ENCODE measurements at places on chromosomes 3 and 15. TPM values are rescaled to one million over a fixed set of nuclear protein-coding genes. Genes with fewer than 3 reads are reported as not detected.

Gene B3GALNT1
- total RNA-seq, result 8.3 TPM

Gene GPR87
- not detected for total RNA-seq

Gene RASL12
- total RNA-seq, result 20.1 TPM

Gene ACTRT3
- total RNA-seq, result 6.4 TPM

Gene BOC
- total RNA-seq, result 3.0 TPM

Gene CAPN3
- 1.1 TPM for total RNA-seq

Gene ZSCAN29
- total RNA-seq, result 40.5 TPM

Gene SLC9A9
- total RNA-seq, result 1.6 TPM

Gene GOLGA8M
- total RNA-seq, result not detected

Gene CPLX3
- 0.66 TPM for total RNA-seq

Gene CFAP161
- total RNA-seq, result not detected

- peaks cover 27% of the 10 kb centered on the region for H3K4me1 ChIP-seq
- peak overlapping the region; percentile 68 for H3K27ac ChIP-seq
- no peaks in the 10 kb centered on the region for H3K27me3 ChIP-seq
- H3K36me3 ChIP-seq, result no peaks in the 10 kb centered on the region
- H3K4me3 ChIP-seq, result no peak overlapping the region
These were observed 44.4 kb upstream of the SACM1L start for GRCh38 chr3:45644791-45645201.

GRCh38 chr3:186235554-186235953, 126.5 kb downstream of the DGKG start:
- H3K36me3 ChIP-seq, result no peaks in the 10 kb centered on the region
- H3K4me3 ChIP-seq, result no peak overlapping the region
- no peak for DNase-seq
- H3K27ac ChIP-seq, result no peak overlapping the region

DNA sequence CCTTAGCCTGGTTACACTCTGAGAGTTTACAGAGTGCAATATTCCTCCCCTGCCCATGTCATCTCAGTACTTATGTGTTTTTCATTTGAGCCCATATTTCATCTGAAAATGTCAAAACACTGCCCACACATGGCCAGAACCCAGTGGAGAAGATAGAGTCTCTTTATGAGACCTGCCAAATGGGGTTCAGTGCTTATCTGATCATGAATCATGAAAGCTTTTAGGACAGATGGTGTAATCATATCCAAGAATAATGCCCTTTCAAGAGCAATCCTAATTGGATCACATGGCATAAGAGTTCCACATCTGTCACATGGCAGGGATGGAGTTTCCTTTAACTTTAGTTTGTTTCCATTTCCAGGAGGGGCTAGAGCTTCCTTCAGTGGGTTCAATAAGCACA, 77.2 kb upstream of the AGBL1 start:
- no peak overlapping the region for H3K4me3 ChIP-seq
- DNase-seq, result no peak
- no peak overlapping the region for H3K27ac ChIP-seq
- no peaks in the 10 kb centered on the region for H3K36me3 ChIP-seq

DNA sequence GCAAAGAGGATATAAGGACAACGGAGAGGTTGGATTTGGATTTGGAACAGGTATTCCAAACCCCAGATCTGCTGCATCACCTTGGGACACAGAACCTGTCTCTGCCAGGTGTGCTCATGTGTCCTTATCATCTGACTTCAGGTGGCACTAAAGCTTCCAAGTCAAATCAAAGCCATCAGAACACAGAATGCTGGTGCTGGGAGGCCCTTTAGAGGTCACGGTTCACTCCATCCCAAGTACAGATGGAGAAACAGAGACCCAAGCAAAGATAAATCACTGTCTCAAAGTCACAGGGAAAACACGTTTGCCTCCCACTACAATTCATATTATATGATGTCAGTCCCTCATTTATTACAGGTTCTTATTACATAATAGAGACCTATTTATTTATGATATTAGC, 72.8 kb downstream of the HES1 start:
- H3K27me3 ChIP-seq, result peaks cover 14% of the 10 kb centered on the region
- no peak overlapping the region for H3K27ac ChIP-seq
- H3K36me3 ChIP-seq, result no peaks in the 10 kb centered on the region
- H3K4me1 ChIP-seq, result peaks cover 44% of the 10 kb centered on the region
- DNase-seq, result no peak
- H3K4me3 ChIP-seq, result no peak overlapping the region

DNA sequence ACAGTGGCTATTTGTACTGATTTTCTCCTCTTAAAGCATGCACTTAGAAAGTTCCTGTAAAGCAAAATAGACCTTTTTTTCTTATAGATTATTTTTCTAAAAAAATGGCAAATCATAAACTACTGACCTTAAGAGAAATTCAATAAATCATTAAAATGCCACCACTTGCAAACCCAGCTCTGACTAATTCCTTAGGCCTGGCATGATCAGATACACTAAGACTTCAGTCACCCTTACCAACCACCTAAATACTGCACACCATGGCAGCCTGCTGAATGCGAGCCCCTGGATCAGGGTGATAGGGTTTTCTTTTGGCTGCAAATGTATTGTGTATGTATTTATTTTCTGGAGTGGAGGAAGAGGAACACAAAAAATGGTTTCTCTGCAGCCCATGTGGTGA, 370.6 kb upstream of the TBL1XR1 start:
- H3K36me3 ChIP-seq, result no peaks in the 10 kb centered on the region
- H3K27ac ChIP-seq, result no peak overlapping the region
- no peak for DNase-seq
- 0 out of 2 replicates have a peak, but pooled peaks cover 8% of the 10 kb centered on the region for H3K4me1 ChIP-seq

DNA sequence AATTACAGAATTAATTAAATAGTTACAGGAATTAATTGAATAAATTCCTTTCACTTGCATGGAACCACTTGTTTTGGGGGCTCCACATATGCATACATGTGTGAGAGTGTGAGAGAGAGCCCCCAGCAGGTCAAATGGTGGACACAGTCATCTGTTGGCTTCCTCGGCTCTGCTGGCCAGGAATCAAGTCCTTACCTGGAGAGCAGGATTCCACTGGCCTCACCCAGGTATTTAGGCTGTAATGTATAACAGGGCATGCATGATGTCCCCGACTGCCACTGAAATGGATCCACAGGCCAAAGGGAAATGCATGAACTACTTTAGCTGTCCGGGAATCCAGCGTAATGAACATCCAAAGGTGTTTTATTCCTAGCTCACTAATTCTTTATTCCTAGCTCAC, 139.7 kb upstream of the SMAD3 start:
- H3K4me3 ChIP-seq, result no peak overlapping the region
- H3K27ac ChIP-seq, result no peak overlapping the region
- no peaks in the 10 kb centered on the region for H3K36me3 ChIP-seq
- 0 out of 2 replicates have a peak, but pooled peaks cover 7% of the 10 kb centered on the region for H3K4me1 ChIP-seq
- no peaks in the 10 kb centered on the region for H3K27me3 ChIP-seq

DNA sequence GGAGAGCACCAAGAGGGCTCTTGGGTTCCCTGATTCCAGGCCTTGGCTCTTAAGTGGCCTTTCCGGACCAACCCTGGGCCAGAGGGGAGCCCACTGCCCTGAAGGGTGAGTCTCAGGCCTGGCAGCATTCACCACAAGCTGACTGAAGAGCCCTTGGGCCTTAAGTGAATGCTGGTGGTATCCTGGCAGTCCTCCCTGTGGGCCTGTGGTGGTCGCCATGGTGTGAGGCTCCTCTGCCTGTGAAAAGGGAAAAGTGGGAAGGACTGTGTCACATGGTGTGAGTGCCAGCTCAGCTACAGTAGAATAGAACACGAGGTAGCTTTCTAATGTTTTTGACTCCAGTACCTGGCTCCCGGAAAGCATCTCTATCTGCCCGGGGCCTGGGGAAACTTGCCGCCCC, 15.3 kb downstream of the CHDH start:
- no peak overlapping the region for H3K4me3 ChIP-seq
- DNase-seq, result no peak
- no peaks in the 10 kb centered on the region for H3K27me3 ChIP-seq
- no peaks in the 10 kb centered on the region for H3K4me1 ChIP-seq
- no peaks in the 10 kb centered on the region for H3K36me3 ChIP-seq
- H3K27ac ChIP-seq, result no peak overlapping the region

DNA sequence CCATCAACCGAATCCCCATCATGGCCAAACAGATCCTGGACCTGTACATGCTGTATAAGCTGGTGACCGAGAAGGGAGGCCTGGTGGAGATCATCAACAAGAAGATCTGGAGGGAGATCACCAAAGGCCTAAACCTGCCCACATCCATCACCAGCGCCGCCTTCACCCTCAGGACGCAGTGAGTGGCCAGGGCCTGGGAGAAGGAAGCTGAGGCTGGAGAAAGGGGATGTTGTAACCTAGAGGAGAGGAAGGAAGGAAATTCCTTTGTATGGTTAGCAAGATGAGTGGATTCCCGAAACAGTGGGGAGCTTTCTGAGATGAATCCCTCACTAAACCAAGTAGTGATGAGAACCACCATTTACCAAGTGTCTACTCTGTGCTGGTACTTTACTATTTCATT, 25.8 kb upstream of the CLK3 start:
- peaks cover 16% of the 10 kb centered on the region for H3K4me1 ChIP-seq
- no peak overlapping the region for H3K4me3 ChIP-seq
- no peak for DNase-seq
- H3K27ac ChIP-seq, result peak overlapping the region; percentile 87
- H3K36me3 ChIP-seq, result peaks cover 26% of the 10 kb centered on the region
- H3K27me3 ChIP-seq, result no peaks in the 10 kb centered on the region

GRCh38 chr15:48333540-48333939, 2.3 kb downstream of the DUT start:
- H3K27me3 ChIP-seq, result no peaks in the 10 kb centered on the region
- peak overlapping the region; percentile 90 for H3K4me3 ChIP-seq
- H3K36me3 ChIP-seq, result peaks cover 24% of the 10 kb centered on the region
- peaks cover 20% of the 10 kb centered on the region for H3K4me1 ChIP-seq

- H3K36me3 ChIP-seq, result no peaks in the 10 kb centered on the region
- peak; percentile 77 for DNase-seq
- peaks cover 30% of the 10 kb centered on the region for H3K27me3 ChIP-seq
- no peaks in the 10 kb centered on the region for H3K4me1 ChIP-seq
- no peak overlapping the region for H3K27ac ChIP-seq
These were observed 793 bp downstream of the PCOLCE2 start for GRCh38 chr3:142888099-142888480.

- H3K27ac ChIP-seq, result no peak overlapping the region
- no peak overlapping the region for H3K4me3 ChIP-seq
- no peaks in the 10 kb centered on the region for H3K36me3 ChIP-seq
- H3K27me3 ChIP-seq, result no peaks in the 10 kb centered on the region
- H3K4me1 ChIP-seq, result 0 out of 2 replicates have a peak, but pooled peaks cover 6% of the 10 kb centered on the region
- no peak for DNase-seq
These were observed 23.1 kb upstream of the EIF4A2 start for GRCh38 chr3:186760141-186760833.

DNA sequence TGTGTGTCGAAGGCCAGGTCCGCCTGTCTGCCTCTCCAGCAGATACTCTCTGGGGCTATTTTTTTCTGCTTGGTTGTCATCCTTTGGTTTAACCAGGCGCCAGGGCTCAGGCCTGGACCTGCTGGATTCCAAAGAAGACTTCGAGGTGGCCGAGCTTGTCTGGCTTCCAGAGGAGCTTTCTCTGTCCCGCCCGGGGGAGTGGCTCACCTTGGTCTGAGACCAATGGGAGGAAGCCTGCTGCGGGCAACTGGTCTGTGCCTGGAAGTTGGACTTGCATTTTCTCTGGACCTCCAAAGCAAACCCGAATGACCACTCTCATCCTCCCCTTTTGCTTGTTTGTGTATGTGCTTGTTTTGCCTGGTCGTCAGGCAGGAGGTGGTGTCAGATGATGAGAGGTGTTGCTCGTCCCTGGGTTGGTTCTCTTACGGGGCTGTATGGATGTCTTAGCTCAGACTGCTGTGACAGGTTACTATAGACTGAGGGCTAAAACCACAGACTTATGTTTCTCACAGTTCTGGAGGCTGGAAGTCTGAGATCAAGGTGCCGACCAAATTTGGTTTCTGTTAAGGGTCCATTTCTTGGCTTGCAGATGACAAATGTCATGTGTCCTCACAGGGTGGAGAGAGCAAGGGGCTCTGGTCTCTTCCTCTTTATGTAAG, 19.3 kb downstream of the IGF1R start:
- H3K36me3 ChIP-seq, result no peaks in the 10 kb centered on the region
- H3K27ac ChIP-seq, result peak overlapping the region; percentile 98
- H3K27me3 ChIP-seq, result no peaks in the 10 kb centered on the region

GRCh38 chr15:101239724-101240136, 12.1 kb downstream of the CHSY1 start:
- no peak overlapping the region for H3K4me3 ChIP-seq
- H3K4me1 ChIP-seq, result peaks cover 32% of the 10 kb centered on the region
- H3K36me3 ChIP-seq, result peaks cover 6% of the 10 kb centered on the region
- H3K27me3 ChIP-seq, result no peaks in the 10 kb centered on the region
- H3K27ac ChIP-seq, result no peak overlapping the region

- no peak for DNase-seq
- H3K27me3 ChIP-seq, result no peaks in the 10 kb centered on the region
- no peak overlapping the region for H3K4me3 ChIP-seq
- H3K36me3 ChIP-seq, result no peaks in the 10 kb centered on the region
- no peak overlapping the region for H3K27ac ChIP-seq
These were observed 25.9 kb downstream of the FOXL2NB start for GRCh38 chr3:138972941-138973340.

- peaks cover 3% of the 10 kb centered on the region for H3K4me1 ChIP-seq
- H3K36me3 ChIP-seq, result no peaks in the 10 kb centered on the region
- H3K27ac ChIP-seq, result no peak overlapping the region
These were observed 48.1 kb downstream of the SH3BP5 start for GRCh38 chr3:15284121-15284889.

DNA sequence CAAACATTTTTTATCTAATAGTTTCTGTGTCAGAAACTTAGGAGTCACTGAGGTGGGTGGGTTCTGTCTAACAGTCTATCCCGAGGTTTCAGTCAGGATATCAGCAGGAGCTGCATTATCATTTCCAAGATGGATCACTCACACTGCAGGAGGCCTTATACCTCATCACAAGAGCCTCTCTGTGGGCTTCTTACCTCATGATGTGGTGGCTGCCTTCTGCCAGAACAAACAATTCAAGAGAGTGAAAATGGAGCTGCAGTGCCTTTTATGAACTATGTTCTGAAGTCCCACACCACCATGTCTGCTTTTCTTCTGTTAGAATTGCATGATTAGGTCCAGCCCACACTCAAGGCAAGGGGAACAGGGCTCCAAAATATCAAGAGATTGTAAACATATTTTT, 27.9 kb downstream of the RFX7 start:
- peak; percentile 45 for DNase-seq
- H3K36me3 ChIP-seq, result no peaks in the 10 kb centered on the region
- H3K4me3 ChIP-seq, result no peak overlapping the region
- no peaks in the 10 kb centered on the region for H3K4me1 ChIP-seq
- no peaks in the 10 kb centered on the region for H3K27me3 ChIP-seq

- H3K27me3 ChIP-seq, result no peaks in the 10 kb centered on the region
- H3K4me3 ChIP-seq, result no peak overlapping the region
- H3K36me3 ChIP-seq, result no peaks in the 10 kb centered on the region
- H3K27ac ChIP-seq, result no peak overlapping the region
These were observed 104.7 kb upstream of the ROBO1 start for GRCh38 chr3:79872483-79872882.

DNA sequence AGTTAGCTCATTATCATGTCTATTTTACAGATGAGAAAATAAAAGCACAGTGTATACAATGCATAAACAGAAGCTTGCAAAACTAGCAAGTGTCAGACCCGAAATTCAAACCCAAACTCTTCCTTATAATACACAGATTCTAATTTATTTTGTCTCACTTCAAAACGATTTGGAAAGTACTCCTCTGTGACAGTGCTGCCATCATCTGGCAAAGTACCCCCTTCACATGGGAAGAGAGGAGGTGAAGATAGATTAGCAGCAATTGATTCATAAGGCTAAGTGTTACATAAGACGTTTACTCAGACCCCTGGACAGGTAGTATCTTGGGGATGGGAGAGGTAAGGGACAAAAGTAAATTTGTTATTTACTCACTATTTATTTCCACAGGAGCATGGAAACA, 744.0 kb upstream of the SGO1 start:
- H3K27ac ChIP-seq, result no peak overlapping the region
- no peaks in the 10 kb centered on the region for H3K36me3 ChIP-seq
- H3K4me1 ChIP-seq, result 0 out of 2 replicates have a peak, but pooled peaks cover under 1% of the 10 kb centered on the region
- no peaks in the 10 kb centered on the region for H3K27me3 ChIP-seq

Data from GM23338 (cell line).